ENCODE measurements at places on chromosomes 1 and 21. TPM values are rescaled to one million over a fixed set of nuclear protein-coding genes. Genes with fewer than 3 reads are reported as not detected.

PIGK gene
- 19.6 TPM for polyA plus RNA-seq

PAPPA2 gene
- polyA plus RNA-seq, result 0.53 TPM

MX2 gene
- polyA plus RNA-seq, result 0.93 TPM

AUNIP gene
- 2.8 TPM for polyA plus RNA-seq

BCL2L15 gene
- polyA plus RNA-seq, result not detected

DNA sequence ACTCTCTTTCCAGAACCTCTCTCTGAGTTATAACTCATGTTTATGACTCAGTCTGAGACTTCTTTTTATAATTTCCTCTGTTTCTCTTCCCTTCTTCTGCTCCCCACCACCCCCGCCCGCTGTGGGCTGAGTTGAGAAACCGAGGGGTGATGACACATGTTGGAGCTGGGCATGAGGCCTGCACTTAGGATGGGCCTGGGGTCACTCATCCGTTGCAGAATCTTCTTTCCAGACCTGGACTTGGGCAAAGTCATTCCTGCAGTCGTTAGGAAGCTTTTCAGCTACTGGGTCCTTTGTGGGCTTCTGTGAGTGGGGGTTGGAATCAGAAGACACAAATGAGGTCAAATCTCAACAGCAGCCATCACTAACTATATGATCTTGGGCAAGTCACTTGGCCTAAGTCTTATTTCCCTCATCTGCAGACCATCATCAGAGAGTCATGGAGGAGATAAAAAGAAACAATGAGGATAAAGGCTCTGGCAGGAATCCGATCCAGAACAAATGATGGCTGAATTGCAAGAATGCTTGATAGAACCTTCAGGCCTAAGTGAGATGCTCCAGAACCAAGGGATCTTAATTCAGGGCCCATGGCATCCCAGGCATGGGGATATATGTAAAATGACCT lies 53.4 kb downstream of the RPS6KA1 start:
- DNase-seq, result no peak

DNA sequence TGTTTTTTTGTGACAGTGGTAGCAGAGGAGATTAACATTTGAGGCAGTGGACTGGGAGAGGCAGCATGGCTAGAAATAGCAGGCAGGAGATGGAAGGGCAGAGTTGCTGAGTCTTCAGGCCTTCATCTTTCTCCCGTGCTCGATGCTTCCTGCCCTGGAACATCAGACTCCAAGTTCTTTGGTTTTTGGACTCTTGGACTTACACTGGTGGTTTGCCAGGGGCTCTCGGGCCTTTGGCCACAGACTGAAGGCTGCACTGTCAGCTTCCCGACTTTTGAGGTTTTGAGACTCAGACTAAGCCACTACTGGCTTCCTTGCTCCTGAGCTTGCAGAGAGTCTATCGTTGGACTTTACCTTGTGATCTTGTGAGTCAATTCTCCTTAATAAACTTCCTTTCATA lies 24.2 kb upstream of the LEFTY2 start:
- DNase-seq, result no peak

- DNase-seq, result no peak
Observed at GRCh38 chr21:22754746-22755145, 1756.5 kb downstream of the NCAM2 start.

DNA sequence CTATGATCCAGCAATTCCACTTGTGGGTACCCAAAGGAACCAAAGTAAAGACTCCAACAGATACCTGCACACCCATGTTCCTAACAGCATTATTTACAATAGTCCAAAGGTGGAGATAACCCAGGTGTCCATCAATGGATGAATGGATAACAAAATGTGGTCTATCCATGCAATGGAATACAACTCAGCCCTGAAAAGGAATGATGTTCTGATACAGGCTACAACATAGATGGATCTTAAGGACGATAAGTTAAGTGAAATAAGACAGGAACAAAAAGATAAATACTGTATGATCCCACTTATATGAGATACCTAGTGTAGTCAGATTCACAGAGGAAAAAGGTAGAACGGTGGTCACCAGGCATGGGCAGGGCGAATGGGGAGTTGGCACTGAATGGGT lies 69.7 kb downstream of the GNG4 start:
- no peak for DNase-seq

- DNase-seq, result no peak
Observed at GRCh38 chr21:34100790-34101189, 27.4 kb downstream of the MRPS6 start.

GRCh38 chr1:85581802-85582686 lies 1.5 kb downstream of the CCN1 start:
- DNase-seq, result peak; percentile 3

GRCh38 chr1:150221552-150221951 lies 14.4 kb downstream of the ANP32E start:
- DNase-seq, result peak; percentile 62

Data from brain (organoid and tissue), 16 donors.